Kidney (tissue), 22 donors: ENCODE measurements at places on chromosomes 13 and 19. TPM values are rescaled to one million over a fixed set of nuclear protein-coding genes. Genes with fewer than 3 reads are reported as not detected.
A peak's percentile ranks its signal among the peaks of the same experiment; 100 is the strongest.

The PAF1 gene
- polyA plus RNA-seq, result 54.0 TPM

The KIR2DL4 gene
- polyA plus RNA-seq, result not detected

The CRLF1 gene
- polyA plus RNA-seq, result 6.6 TPM

The LILRA1 gene
- polyA plus RNA-seq, result 0.43 TPM

- DNase-seq, result no peak
Measured at GRCh38 chr13:97471711-97472110, 37.7 kb downstream of the RAP2A start.

DNA sequence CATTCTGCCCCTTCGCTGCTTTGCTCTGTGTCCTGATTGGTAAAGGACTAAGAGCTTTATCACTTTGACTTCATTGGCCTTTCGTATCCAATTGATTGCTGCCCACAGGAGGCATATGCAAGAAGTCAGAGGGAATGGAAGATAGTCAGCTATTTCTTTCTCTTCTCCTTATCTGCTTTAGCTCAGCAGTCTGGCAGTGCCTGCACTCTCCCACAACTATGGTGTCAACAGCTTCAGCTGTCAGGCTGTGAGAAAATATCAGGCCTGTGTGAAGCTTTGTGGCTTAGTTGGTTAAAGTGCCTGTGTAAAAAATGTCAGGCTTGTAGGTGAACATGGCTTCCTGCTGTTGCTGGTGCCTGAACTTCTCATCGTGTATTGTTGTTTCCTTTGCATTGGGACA, 243.0 kb downstream of the PCDH17 start:
- DNase-seq, result no peak

DNA sequence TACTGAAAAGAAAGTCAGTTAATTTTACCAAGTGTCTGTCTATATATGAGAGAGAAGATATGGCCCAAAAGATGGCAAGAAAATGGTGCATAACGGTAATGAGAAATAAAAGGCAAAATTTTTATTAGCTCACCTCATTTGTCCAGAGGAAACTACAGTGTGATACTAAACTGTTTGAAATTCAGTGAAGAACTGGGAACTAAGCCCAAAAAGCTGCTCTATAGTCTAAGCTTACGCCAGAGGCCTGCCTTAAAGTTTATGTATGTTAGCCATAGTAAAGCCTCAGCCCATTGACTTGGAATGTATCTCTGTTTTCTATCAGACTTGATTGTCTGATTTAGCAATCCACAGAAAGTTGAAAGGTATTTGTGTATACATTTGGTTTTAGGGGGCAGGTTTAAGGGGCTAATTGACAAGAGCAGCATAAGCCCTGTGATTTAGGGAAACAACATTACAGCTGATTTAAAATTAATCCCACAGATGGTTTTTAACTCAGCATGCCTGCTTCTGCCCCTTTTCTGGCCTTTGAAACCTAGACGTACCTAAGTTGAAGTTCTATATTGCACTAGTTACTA, 91.0 kb upstream of the MAB21L1 start:
- no peak for DNase-seq

GRCh38 chr13:106569233-106570095, 1.5 kb upstream of the ARGLU1 start:
- no peak for DNase-seq

The SIAH3 gene
- polyA plus RNA-seq, result 0.41 TPM

DNA sequence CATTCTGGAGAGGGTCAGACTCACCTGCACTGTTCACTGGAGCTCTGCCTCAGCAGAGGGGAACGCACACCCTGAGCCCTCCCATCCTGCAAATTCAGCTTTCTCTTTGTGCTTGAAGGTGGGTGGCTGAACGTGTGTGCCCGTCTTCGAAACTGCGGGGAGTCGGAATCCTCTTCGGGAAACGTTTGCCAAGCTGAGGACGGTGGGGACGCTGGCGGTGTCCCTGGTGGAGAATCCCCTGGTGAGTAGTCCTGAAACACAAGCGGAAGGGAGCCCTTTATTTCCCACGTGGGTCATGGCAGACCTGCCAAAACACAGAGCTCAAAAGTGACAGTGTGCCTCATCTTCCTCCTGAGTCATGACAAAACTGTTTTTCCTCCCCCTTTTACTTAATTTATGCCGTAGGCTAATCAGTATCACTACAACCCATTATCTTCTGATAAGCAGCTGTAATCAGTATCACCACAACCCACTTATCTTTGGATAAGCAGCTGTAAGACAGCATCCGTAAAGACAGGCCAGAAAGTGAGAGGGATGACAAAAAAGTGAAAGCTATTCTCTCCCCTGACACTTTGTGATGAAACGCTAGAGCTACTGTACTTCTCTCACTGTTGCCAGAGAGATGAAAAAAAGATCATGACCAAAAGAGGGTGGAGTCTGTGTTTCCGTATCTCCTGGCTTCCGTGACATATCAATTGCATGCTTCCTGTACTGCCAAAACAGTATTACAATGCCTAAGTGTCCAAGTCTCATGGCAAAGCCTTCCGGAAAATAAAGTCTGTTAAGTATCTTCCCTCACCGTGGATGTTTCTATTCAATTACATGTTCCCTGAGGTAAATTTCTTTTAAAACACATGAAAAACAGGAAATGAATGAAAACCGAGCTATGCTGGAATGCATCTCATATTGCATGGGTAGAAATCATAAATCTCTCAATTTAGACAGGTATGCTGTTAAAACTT, 155.5 kb downstream of the TBC1D4 start:
- DNase-seq, result no peak

DNA sequence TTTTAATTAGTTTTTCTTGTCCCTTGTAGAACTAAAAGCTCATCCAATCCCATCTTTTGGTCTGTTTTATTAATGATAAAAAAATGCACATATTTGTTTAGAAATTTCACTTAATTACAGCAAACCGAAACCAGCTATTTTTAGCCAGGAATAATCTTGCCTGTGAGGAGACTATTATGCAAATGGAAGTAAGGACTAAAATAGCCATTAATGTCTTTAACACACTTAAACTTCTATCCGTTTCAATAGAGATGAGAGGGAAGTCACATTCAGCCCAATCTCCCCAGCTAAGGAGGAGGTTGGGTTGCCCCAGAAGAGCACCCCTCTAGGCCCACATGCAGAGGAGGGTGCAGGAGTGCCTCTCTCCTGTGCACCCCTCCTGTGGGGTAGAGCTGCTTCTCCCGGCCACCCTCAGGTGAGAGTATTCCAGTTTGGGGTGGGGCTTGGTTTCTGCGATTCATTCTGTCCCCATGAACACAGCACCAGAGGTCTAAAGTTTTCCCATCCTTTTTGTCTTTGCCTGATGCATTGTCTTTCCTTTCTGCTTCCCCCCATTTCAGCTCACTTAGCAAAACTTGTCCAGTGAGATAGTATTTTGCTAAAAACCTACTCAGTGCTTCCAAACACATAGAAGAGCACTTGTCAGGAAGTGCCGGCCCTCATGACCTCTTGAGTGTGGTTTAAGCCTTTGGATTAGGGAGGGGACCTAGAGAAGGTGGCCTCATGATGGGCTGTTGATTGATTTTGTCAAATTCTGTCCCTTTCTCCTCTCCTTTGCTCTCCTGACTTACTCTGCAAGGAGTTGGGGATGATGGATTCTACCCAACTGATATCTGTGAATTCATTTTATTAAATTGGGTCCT, 28.2 kb downstream of the FGF9 start:
- no peak for DNase-seq

The HOOK2 gene
- polyA plus RNA-seq, result 41.8 TPM

DNA sequence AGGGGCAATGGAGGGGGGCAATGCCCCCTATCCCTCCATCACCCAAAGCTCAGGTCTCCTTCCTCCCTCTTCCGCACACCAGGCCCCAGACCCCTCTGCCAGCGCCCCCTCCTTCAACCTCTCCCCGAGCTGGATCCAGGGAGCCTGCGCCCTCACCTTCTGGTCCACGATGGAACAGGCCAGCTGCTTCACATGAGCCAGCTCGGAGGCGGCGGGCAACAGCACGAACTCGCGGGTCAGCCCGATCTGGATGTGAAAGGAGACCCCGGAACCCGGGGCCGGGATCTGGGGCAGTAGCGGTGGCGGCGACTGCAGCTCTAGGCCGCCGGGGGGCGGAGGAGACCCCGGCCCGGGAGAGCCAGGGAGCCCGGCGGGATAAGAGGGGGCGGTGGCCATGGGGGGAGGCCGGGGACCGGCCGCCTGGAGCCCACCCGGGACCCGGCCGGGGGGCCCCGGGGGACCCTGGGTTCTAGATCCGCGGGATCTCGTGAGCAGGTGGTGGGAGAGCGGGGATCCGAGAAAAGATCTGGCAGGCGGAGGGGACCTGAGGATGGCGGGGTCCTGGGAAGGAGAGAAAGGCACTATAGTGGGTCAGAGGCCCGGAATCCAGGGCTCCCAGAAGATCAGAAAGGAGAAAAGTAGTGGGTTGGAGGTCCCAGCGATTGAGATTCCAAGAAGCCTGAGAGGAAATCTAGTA, 791 bp downstream of the PRKD2 start:
- peak; percentile 39 for DNase-seq

GRCh38 chr19:30113186-30113585, 171.1 kb downstream of the URI1 start:
- no peak for DNase-seq

The CGB1 gene
- polyA plus RNA-seq, result not detected

The LRRC25 gene
- 2.7 TPM for polyA plus RNA-seq

The KLF1 gene
- polyA plus RNA-seq, result not detected

DNA sequence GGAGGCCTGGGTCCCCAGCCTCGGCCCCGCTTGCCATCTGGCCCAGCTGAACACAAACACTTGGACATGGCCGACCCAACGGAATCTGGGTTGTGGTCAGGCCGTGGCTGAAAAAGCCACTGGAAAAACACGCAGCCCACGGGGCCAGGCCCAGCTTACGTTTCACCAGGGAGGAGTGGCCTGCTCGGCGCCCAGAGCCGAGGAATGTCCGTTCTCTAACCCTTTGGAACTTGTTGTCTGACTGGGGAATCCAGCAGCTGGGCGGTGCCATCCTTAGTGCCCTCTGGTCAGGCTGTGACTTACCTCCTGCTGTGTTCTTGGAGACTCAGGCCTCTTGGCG, 13.8 kb downstream of the CILP2 start:
- no peak for DNase-seq

The CATSPERD gene
- polyA plus RNA-seq, result not detected

The IFI30 gene
- polyA plus RNA-seq, result 173 TPM

The LACC1 gene
- 3.1 TPM for polyA plus RNA-seq

GRCh38 chr19:33214596-33214995, 11.1 kb downstream of the SLC7A10 start:
- peak; percentile 16 for DNase-seq

The SLC46A3 gene
- polyA plus RNA-seq, result 30.0 TPM

The RASAL3 gene
- 1.5 TPM for polyA plus RNA-seq

GRCh38 chr19:38933544-38933943, 2.8 kb downstream of the MRPS12 start:
- peak; percentile 10 for DNase-seq

The KIR2DL1 gene
- not detected for polyA plus RNA-seq

The FBN3 gene
- polyA plus RNA-seq, result 0.56 TPM

GRCh38 chr19:11373885-11374432, 507 bp upstream of the SWSAP1 start:
- no peak for DNase-seq

GRCh38 chr13:84873951-84874350, 925.3 kb downstream of the SLITRK6 start:
- DNase-seq, result no peak

The TINCR gene
- 2.2 TPM for polyA plus RNA-seq

DNA sequence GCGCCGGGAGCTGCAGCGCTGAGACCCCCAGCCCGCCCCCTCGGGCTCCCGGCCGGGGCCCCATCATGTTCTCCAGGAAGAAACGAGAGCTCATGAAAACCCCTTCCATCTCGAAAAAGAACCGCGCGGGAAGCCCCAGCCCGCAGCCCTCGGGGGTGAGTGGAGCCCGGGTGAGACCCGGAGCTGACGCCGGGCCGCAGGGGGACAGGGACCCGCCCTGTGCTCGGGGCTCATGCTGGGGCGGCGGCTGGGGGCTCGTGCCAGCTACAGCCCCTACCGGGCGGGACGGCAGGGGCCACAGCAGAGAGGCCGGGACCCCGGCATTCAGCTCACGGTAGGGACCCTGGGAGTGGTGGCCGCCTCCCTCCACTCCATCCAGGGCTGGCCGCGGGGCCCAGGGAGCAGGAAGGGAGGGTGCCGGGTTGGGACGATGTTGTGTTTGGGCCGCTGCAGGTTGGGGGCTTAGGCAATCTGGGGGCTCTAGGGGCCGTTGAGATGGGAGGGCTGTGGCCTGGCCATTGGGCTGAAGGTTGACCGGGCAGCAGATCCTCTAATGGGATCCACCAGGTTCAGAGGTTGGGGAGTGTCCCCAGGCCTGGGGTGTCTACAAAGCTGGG, 482 bp downstream of the ARHGAP45 start:
- DNase-seq, result peak; percentile 80

DNA sequence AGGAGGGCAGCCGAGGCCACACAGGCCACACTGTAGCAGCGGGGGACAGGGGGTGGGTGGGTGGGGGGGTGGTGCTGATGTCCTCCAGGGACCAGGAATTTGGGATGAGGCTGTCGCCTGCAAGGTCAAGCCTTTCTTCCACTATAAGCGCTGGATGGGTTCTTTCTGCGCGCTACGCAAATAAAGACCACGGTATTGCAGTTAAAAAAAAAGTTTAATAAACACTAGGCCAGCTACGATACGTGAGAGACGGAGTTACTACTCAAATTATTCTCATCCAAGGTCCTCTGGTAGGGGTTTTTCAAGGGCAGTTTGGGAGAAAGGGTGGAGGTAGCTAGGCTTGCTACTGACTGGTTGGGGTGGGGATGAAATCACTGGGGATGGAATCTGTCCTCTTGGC, 508 bp upstream of the ZNF44 start:
- no peak for DNase-seq

- DNase-seq, result no peak
Measured at GRCh38 chr13:109706015-109706715, 80.2 kb downstream of the IRS2 start.

- DNase-seq, result peak; percentile 43
Measured at GRCh38 chr13:111177081-111177711, 62.1 kb downstream of the ARHGEF7 start.

GRCh38 chr13:58341318-58341717, 709.8 kb downstream of the PCDH17 start:
- DNase-seq, result no peak

GRCh38 chr13:113875429-113875815, 11.5 kb upstream of the GAS6 start:
- no peak for DNase-seq

GRCh38 chr13:113630804-113631203, 27.2 kb downstream of the ATP4B start:
- DNase-seq, result no peak

The CGB7 gene
- not detected for polyA plus RNA-seq

- no peak for DNase-seq
Measured at GRCh38 chr13:44667943-44668342, 91.8 kb upstream of the TSC22D1 start.

The DBP gene
- 20.4 TPM for polyA plus RNA-seq

The BRSK1 gene
- 1.4 TPM for polyA plus RNA-seq

The PCDH20 gene
- 0.45 TPM for polyA plus RNA-seq

The TNFSF13B gene
- 1.1 TPM for polyA plus RNA-seq

DNA sequence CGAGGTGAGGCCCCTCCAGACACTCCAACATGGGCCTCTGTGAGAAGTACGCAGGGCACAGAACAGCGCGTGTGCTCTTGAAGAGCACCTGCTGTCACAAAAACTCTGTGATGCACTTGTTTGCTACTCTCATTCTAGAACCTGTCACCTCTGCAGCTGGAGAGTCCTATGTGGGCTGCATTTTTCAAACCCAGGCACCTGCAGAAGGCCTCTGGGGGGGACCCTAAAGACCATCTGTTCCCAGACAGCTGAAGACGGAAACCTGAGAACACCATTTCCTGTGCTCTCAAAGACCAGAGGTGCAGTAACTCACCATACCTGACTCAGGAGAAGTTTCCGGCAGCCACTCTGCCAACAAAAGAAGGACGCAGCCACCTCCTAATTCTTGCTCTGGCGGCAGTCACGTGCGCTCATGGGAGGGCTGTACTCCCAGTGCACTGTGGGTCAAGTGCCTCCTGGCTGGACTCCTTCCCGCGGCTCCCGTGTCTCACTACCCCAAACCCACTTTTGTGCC, 28.1 kb downstream of the RANBP3 start:
- no peak for DNase-seq

GRCh38 chr13:36918246-36919131, 1.5 kb downstream of the SMAD9 start:
- peak; percentile 70 for DNase-seq
